CD4-positive, alpha-beta T cell treated with Interleukin-12 subunit alpha and Interleukin-12 subunit beta, for 1 hour (primary cell): ENCODE measurements at places on chromosomes 16 and 17.

DNA sequence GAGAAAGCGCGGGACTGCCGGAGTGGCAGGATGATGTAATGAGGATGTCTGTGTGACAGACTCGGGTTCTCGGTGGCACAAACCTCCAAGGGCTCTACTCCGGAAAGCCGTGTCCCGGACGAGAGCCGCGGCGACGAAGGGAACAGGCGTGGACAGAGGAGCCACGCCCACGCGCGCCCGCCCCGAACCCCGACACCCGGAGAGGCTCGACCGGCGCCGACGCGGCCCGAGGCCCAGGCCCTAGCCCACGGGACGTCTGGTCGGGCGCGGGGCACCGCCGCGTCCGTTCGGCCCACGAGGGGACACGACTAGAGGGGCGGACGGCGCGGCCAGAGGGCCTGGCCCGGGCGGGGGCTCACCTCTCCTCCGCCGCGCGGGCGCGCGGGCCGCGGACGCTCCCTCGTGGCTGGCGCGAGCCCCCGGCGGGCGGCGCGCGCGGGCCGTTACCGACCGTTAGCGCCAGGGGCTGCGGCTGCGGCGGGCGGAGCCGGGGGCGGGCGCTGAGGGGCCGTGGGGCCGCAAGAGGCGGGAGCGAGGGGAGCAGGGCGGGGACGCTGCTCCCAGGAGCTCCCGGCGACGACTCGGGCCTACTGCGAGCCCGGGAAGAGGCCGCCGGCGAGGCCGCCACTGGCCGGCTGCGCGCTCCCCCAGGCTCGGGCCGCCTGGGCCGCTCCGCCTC, 2.1 kb upstream of the IRX5 start:
- peak; percentile 37 for DNase-seq

DNA sequence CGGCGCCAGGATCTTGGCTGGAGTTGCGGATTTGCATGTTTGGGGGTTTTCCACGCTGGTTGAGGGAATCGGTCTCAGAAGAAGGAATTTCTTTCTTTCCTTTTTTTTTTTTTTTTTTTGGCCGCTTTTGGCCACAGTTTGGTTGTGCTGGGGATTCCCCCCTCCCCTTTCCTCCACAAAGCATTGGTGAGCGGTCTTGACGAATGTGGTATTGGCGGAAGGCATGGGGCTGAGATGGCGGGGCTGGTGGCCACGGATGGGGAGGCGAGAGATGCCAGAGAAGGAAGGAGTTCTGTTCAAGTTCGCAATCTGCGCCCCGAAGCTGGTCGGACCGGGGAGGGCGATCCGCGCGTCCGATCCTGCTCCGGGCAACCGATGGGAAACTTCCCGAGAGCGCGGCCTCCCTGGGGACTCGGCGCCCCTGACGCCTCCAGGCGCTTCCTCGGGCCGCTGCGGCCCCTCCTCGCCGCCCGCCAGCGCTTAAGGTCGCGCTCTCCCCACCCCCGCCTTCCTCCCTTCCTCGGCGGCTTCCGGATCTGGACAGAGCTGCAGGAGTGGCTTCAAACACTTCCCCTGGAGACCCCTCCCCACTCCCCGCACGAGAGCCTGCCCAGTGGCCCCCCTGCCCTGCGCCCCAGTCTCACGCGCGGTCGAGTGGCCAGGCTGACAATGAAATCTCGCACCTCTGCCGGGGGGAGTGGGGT, 43.2 kb downstream of the RAI1 start:
- peak; percentile 17 for DNase-seq

DNA sequence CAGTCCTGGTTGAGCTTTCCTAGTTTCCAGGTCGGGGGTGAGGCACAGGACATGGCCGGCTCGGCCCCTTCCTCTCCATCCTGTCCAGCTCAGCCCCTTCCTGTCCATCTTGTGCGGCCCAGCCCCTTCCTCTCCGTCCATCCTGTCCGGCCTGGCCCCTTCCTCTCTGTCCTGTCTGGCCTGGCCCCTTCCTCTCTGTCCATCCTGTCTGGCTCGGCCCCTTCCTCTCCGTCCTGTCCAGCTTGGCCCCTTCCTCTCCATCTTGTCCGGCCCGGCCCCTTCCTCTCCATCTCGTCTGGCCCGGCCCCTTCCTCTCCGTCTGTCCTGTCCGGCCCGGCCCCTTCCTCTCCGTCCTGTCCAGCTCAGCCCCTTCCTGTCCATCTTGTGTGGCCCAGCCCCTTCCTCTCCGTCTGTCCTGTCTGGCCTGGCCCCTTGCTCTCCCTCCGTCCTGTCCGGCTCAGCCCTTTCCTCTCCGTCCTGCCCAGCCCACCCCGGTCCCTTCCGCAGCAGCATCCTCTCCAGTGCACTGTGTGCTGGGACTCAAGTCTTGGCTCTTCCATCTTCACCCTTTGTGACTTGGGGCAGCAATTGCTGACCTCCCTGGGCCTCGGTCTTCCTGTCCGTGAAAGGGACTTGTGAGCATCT, 5.5 kb upstream of the ZNF750 start:
- no peak for DNase-seq

DNA sequence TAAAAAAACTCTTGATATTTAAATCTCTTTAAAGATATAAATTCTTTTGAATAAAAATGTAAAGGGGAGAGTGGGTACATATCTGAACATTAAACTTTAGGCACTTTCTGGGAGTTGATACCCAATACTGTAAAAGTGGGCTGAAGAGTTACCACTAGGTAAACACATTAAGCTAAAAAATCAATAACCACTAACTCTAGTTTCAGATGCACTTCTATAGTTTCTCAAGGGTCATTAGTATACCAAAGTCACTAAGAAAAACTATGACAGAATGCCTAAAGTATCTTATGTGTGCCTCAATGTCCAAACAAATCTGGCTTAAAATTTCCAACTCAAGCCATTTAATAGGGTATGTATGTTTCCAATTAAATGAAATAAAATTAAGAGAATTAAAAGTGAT, 13.1 kb upstream of the CFDP1 start:
- no peak for DNase-seq

DNA sequence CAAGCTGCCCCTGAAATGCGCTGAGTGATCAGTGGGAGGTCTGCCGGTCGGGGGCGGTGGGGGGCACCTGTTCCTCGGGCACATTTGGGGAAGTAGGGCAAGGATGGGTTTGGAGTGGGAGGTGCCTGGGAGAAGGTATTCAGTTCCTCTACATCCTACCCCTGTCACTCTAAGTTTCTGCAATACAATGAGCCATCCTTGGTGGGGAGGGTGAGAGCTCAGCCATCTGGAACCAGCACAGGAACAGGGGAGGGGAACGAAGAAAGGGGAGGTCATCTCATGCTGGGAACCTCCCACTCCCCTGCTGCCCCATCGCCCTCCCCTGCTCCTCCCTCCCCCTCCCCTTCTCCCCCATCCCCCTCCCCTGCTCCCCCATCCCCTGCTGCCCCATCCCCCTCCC, 4.2 kb downstream of the DPH1 start:
- DNase-seq = no peak

DNA sequence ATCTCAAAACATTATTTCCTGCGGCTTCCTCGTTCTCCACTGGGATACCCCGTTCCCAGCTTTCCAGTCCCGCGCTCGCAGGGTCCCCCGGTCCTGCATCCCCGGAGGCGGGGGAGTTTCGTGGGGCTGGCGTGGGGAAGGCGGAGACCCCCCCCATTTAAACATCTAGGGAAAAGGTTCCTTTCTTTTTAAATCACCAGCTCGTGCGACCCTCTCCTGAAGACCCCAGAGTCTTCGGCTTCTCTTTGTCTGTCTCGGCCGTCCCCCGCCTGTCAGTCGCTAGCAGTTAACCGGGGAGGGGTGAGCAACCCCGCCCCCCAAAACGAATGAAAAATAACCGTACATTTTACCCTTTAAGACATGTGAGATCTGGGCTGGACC, 473 bp upstream of the IGF2BP1 start:
- no peak for DNase-seq
